ENCODE measurements at places on chromosomes 3 and 15.

DNA sequence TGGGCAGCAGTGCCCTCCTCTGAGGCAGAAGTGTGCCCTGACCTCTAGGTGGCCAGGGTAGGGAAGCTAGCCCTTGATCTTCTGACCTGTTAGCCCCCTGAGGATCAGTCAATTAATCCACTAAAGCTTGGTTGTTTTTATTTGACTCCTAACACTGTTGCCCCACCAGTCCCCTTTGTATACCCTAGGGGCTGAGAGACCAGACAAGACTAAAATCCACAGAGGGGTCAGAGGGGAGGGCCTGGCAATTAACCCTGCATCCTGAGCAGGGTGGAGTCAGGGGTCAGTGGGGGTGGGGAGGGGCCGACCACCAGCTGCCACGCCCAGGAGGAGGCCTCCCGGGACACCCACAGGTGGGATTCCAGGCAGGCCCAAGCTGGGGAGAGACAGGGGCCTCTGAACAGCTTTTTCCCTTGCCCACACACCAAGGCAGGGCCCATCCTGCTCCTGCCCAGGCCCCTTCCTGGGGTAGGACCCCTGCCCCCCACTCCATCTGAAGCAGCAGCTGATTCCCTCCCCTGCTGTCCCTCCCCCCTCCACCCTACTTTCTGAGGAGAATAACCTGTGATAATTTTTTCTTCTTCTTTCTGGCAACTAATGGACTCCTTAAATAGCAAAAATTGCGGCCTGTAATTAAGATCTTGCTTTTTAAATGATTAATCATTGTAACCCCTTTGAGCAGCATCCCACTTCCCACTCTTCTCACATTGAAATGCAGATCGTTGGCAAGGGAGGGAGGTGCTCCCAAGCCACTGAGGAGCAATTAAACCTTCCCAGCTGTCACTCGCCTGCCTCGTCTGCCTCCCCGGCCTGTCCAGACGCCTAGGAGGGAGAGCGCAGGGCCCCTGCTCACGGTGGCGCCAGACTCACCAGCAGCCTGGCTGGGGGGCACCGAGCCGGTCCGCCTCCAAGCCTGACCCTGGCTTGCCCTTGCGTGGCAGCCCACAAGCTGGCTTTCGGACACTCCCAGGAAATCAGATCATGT lies 51.9 kb downstream of the RHCG start:
- no peak for DNase-seq

DNA sequence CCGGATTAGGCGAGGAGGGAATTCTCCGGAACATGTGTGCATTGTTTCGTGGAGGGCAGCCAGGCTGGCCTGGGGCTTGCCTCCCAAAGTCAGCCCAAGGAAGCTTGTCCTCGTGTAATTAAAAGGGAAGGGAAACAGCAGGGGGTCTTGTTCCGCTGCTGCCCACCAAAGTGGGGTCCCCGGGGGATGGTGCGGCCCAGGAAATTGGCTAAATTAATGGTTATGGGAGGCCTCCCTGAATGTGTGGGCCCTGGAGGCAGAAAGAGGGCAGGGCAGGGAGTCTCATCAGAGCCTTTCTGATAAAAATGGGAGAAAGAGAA lies 118.1 kb downstream of the OPA1 start:
- DNase-seq, result no peak

GRCh38 chr15:94185547-94186236 lies 45.7 kb upstream of the MCTP2 start:
- DNase-seq, result no peak

DNA sequence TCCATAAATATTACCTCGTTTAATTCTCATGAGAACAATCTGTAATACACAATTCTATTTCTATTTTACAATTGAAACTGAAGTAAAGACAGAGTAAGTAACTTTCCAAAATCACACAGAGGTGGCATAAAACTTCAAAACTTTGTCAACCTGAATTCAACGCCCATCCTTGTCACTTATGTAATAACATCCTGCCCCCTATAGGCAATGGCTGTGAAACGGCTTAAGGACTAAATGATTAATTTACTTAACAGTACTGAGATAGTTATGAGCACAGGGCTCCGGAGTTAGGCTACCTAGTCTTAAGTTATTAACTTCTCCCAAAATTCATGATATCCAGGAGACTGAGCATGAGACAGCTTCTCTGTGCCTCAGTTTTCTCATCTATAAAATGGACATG lies 293.1 kb upstream of the CHRM5 start:
- DNase-seq, result no peak

DNA sequence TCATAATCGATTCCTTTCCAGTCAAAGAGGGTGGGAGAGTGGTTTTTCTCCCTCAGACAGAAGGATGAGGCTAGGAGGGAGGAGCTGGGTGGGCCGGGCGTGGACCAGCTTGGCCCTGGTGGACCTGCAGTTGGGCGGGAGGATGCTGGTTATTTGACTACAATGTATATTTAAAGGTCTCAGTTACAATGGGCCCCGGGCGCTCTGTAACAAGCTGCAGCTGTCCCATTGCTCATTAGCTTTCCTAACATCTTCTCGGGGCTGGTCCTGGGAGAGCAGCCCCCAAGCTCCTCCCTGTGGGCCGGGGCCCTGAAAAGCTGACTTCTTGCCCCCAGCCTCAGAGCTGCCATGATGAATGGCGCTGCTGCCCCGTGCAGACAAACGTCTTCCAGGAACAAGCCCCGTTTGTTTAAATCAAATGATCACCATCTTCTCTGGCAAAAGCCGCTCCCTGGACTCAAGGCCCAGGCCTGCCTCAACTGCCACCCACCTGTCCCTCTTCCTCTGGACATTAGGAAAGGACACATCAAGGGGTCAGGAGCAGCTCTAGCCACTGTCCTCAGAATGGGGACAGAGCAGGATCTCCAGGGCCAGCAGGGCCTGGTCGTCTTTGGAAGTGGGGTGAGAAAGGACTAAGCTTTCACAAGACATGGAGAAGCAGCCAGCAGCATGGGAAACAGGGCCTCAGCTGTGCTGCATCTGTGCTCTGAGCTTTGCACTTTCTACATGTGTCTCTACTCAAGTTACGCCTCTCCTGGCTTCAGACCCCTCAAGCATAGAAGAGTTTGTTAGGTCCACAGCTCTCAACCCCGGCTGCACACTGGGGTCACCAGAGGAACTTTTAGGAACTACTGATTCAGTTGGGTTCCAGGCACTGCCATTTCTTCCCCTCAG lies 38.6 kb downstream of the MAGEF1 start:
- DNase-seq, result no peak

DNA sequence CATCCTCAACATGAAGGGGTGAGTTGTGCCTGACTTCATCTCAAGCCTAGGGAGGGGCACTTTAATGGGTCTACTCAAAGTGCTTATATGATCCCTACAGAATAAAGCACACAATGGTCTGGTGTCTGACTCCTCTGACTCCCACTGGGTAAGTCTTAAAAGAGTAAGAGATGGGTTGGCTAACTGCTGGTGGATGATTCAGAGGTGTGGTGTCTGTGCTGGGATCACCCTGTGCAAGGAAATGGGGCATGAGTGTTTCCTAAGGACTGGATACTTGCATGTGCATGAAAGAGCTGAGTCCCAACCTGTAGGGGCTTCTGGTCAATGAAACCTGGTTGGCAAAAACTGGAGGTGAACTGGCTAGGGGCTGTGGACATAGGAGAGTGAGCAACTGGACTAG lies 158.8 kb downstream of the IL20RB start:
- DNase-seq, result no peak

GRCh38 chr15:80502782-80503181 lies 98.6 kb downstream of the ARNT2 start:
- no peak for DNase-seq

DNA sequence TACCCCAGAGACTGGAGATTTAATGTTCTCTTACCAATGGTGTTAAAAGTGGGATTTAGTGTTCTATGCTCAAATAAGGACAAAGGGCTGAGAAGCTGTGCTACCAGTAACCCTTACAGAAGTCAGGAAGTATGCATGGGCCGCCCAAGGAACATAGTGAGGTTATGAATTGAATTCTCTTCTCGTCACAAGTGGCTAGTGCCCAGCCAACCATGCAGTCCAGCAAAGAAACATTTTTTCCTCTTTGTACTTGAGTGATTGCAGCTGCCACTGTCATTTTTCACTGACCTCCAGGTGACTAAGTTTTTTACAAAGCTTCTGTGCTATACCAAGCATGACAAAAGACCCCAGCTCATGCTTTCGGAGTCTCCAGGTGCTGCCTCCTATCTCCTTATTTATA lies 110.6 kb upstream of the DCBLD2 start:
- no peak for DNase-seq

- DNase-seq, result no peak
Measured at GRCh38 chr15:99102332-99103235, 2.3 kb upstream of the SYNM start.

GRCh38 chr3:97736928-97737327 lies 27.6 kb upstream of the ARL6 start:
- no peak for DNase-seq

GRCh38 chr15:68574629-68575028 lies 4.2 kb upstream of the CORO2B start:
- DNase-seq, result no peak

GRCh38 chr15:92906563-92907081 lies 6.5 kb downstream of the CHD2 start:
- DNase-seq, result no peak

- no peak for DNase-seq
Measured at GRCh38 chr3:126056681-126057500, 27.0 kb downstream of the SLC41A3 start.

DNA sequence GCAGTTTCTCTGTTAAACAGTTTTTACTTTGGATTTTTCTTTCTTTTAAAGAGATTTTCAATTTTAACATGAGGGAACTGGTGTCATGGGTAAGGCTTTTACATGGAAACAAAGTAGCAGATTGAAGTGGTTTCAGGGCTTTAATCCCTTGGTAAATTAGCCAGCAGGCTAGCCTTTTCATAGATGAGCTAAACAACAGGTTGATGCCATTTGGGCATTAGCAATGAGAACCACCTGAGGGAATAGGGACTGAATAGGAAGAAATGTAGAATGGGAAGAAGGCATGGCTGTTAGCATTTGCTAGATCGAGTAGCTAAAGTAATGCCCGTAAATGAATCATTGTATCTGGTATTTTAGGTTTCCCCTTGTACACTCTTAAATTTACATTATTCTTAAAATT lies 165.5 kb upstream of the MLF1 start:
- no peak for DNase-seq

- DNase-seq, result no peak
Measured at GRCh38 chr15:51579012-51579411, 43.6 kb downstream of the DMXL2 start.

DNA sequence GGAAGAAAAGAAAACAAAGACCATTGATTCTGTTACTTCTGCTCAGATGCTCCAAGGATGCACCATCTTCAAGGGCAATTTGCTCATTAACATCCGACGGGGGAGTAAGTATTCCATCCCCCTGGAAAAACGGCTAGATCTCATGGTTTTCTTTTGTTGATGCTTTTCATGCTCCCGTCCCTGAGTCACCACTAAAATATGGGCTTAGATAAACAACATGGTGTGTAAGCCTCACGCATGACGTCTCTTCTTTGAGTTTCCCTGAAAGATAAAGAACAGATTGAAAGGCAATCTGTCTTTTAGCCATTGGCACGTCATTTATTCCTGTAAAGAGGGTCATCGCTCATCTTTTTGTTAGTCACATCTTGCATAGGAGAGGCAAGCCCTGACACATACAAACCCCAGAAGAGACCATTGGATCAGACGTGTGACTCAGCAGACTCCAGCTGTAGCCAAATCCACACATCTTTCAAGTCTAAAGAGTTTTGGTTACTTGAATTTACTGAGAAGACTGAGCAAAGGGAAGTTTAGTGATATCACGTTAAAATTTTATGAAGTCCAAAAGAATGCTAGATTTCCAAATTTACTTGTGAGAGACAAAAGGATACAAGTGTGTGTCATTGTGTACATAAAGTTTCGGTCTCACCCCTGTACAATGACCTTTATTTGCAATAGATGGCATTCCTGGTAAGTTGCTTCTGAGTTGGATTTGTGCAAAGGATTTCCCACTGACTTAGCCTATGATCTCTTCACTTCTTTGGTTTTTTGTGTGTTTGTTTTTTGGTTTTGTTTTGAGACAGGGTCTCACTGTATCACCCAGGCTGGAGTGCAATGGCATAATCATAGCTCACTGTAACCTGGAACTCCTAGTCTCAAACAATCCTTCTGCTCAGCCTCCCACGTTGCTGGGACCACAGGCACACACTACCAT lies 110.5 kb downstream of the PGPEP1L start:
- no peak for DNase-seq

DNA sequence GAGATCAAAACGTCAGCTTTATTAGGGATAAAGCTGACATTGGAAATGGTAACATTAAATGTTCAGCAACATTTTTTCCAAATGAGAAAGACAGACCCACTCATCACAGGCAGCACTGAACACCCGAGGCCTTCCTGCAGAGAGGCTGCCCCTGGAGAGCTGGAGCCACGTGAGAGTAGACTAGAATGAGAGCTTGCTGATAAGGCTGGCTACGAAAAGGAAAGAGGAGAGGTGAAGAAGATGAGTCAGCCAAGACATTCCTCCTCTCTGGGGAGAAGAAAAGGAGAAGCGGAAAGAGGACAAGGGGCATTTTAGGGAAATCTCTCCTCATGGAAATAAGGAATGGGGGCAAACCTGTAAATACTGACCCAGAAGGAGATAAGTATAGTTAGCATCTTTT lies 7.3 kb downstream of the CYP19A1 start:
- DNase-seq, result no peak

DNA sequence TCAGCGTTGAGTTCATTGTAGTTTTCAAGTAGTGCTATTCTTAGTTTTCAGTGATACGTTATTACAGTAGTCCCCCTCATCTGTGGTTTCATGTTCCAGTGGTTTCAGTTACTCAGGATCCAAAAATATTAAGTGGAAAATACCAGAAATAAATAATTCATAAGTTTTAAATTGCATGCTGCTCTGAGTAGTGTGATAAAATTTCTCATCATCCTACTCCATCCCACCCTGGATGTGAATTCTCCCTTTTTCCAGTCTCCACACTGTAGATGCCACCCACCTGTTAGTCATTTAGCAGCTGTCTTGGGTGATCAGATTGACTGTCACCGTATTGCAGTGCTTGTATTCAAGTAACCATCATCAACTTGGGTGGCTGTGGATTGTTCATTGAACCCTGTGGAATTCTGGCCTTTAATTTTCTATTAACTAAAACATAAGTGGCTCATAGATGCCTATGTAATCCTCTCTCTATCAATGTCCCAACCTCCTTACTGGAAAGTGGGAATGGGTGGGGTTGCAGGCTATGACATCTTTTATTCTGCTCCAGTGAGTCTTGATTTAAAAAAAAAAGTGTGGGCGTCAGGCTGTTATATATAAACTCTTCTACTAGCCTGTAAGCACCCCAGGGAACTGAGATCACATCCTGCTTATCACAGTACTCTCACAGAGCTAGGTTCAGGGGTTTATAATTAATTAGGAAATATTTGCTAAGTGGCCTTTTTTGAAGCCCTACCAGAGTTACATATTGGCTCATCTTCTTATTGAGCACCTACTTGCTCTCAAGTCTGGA lies 97.5 kb downstream of the CFAP20DC start:
- no peak for DNase-seq

DNA sequence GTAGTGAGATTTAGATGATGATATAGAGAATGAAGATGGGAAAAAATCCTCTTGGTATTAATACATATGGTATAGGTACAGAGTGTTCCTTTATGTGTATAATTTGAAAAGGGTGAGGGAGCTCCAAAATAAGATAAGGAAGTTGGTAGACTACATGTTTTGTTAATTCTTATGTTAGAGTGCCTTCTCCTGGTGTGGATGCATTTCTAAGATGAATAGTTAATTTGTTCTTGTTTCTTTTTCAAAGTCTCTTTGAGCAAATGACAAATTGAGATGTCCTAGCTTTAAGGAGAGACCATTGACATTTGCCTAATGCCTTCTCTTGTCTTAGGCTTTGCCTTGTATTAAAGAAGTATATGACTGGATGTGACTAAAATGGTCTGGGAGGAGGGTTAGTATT lies 34.1 kb downstream of the AKAP13 start:
- no peak for DNase-seq

Measured in cortex of kidney (tissue), 1 donor.